Prostate gland (tissue), 2 donors: ENCODE measurements at places on chromosomes 13 and 19.

GRCh38 chr19:47230054-47230920, 712 bp downstream of the BBC3 start:
- DNase-seq, result no peak

DNA sequence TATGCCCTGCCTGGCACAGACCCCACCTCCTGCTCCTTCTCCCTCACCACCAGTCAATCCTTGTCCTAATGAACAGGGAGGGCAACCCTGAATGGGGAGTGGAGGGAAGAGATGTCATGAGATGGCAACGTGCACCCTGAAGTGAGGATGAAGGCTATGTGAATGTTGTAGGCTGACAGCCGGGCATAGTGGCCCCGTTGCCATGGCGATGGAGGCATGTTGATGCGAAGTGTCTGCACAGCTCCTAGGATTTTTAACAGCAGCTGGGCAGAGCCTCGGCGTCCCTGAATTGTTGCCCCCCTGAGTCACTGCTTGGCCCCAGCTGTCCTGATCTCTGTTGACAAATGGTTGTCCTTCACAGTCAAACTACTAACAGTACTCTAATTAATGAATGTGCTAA, 4.8 kb upstream of the ALOX5AP start:
- no peak for DNase-seq

DNA sequence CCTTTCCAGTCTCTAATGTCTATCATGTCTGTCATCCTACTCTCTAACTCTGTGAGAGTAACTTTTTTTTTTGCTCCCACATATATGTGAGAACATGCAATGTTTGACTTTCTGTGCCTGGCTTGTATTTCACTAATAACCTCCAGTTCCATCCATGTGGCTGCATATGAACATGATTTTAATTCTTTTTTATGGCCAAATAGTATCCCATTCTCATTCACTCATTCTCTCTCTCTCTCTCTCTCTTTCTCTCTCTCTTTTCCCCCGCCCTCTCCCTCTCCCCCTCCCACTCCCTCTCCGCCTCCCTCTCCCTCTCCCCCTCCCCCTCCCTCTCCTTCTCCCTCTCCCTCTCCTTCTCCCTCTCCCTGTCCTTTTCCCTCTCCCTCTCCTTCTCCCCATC, 52.0 kb downstream of the DNAJC3 start:
- no peak for DNase-seq

DNA sequence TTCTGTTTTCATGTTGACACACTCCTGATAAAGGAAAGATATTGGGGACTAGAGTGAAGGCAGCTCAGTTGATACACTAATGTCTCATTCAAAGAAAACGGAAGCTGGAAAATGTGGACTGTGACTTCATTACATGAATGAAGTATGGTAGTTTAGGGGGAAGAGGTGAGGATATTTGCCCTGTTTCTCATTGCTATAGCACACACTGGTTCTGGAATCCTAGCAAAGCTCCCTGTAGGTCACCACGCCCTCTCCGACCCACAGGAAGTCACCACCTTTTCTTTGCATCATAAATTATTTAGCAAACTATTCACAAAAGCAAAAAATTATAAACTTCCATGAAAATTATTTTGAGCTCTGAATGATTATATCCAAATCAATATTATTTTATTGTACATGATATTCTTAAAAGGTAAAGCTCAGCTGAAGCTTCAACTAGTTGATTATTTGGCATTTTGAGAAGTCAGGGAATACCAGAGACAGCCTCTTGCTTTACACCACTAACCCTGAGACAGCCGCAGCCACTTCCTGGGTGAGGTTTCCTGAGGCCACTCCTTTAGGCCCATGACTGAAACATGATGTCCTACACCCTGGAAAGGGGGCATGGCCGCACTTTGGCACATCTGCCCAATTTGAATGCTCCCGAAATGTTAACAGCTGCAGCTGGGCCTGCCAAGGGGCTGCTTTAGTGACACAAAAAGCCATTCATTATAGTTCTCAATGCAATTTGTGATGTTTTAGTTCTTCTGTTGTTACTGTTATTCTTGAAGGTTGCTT, 50.0 kb upstream of the WDFY2 start:
- no peak for DNase-seq

GRCh38 chr19:31510635-31511034, 161.4 kb upstream of the TSHZ3 start:
- no peak for DNase-seq

GRCh38 chr13:63323441-63323840, 1907.8 kb upstream of the PCDH20 start:
- no peak for DNase-seq
